Uterine smooth muscle cell (primary cell): ENCODE measurements at places on chromosomes 4 and X. TPM values are rescaled to one million over a fixed set of nuclear protein-coding genes. Genes with fewer than 3 reads are reported as not detected.

TENT5D gene
- not detected in 2 replicates for total RNA-seq

SYNPO2 gene
- total RNA-seq, result 7.0 and 20.4 TPM in 2 replicates

SLC9B1 gene
- 0.55 and 0.87 TPM in 2 replicates for total RNA-seq

SLITRK4 gene
- 0.50 and 1.2 TPM in 2 replicates for total RNA-seq

MAGEC3 gene
- not detected in 2 replicates for total RNA-seq

RBM46 gene
- total RNA-seq, result not detected in 2 replicates
